BJ (cell line): ENCODE measurements at places on chromosomes 16 and 17.

- DNase-seq: no peak
Observed at GRCh38 chr17:78781893-78782304, at the start of gene CYTH1. Gene CYTH1 (minus strand): TSS chr17:78782273. CDS start chr17:78782223, 50 bp downstream.

DNA sequence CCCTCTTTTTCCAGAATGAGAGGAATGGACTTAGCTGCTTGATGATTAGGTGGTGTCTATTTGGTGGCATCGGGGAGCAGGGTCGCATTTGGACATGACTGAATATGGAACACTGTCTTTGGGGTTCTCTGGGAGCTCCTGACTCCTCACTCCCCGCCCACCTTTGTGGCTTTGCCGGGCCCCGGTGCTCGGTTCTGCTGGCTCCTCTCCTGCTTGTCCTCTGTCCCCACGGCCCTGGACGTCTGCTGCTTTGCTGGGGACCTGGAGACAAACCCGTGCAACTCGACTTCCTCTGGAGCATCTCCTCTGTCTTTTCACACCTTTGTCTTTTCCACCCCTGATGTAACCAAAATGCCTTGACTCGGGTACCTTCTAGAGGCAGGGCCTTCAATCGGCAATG is 135.7 kb downstream of the IRX3 start:
- DNase-seq: no peak

DNA sequence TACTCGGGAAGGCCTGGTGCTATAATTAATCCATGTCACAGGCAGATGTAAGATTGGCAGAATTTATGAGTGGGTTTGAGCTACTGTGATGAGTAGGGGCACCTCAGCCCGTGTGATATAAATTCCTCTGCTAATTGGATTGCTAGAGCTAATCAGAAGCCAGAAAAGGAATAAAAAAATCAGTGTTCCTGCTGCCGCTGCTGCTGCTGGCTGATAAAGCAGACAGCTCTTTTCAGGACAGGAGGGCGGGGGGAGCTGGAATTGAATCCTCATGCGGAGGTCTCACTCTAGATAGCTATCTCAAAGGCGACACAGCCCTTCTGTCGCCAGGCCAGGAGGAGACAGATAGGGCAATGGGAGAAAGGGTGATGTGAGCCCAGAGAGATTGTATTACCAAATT is 182.7 kb upstream of the ZFHX3 start:
- DNase-seq: no peak

DNA sequence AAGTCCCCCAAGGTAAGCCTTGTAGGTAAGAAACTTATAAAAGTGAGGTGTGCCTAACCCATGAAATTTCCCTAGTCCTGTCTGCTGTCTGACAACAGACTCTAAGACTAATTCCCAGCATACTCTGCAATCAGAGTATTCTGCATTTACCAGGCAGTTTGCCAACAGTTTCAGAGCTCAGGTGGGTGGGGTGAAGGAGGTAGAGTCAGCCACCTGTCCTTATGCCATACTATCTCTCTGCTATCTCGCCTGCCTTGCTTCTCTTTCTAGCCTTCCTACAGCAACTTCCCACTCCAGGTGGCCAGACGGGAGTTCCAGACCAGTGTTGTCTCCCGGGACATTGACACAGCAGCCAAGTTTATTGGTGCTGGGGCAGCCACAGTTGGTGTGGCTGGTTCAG is 2.3 kb downstream of the ATP5MC1 start:
- no peak for DNase-seq

DNA sequence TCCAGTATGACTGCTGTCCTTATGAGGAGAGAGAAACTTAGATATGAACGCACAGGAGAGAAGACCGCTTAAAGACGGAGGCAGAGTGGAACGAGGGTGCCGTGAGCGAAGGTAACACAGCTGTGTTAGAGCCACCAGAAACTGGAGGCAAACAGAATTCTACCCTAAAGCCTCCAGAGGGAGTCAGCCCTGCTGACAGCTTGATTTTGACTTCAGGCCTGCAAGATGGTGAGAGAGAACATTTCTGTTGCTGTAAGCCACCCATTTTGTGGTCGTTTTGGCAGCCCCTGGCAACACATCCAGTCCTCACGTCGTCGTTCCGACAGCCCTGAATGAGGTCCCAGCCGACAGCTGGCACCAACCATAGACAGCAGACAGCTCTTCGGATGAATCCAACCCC is 2.8 kb upstream of the SPATA2L start:
- no peak for DNase-seq

- DNase-seq: no peak
Observed at GRCh38 chr16:84714028-84714427, 14.2 kb downstream of the USP10 start.
